ENCODE measurements at places on chromosomes 2 and 18.

GRCh38 chr2:40877734-40878288, 425.9 kb upstream of the SLC8A1 start:
- no peak for DNase-seq

DNA sequence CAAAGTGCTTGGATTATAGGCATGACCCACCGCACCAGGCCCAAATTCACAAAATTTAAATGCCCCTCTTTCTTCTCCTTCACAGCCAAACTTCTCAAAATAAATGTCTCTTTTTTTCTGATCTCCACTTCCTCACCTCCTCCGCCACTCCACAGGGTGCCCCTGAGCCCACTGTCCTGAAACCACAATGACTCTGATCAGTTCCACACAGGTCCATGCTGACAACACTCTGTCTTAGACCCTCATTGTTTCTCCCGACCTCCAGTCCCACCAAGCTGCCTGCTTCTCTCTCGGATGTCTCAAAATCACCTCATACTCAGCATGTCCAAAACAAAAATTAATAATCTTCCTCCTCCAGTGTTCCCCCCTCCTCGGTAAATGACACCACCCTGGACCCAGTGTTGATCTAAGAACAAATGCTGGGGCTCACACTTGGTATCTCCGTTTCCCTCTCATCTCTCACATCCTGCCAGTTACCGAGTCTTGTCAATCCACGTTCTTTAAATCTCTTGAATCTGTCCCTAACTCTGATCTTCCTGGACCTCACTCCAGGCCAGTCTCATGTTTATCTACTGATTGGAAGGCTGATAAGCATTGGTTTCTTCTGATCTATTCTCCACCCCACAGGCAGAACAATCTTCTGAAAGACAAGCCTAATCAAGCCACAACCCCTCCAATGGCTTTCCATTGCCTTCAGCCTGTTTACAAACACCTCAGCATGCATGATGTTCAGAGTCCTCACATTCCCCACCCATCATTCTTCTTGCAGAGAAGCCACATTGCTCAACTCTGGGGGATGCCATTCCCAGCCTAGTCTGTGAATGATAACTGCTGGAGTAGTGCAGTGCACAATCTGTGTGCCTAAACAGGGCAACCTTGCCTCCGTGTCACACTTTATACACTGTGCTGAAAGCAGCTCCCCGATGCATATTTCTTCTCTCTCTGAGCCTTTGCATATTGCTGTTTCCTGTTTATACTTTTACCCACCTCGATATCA, 12.4 kb upstream of the ANKRD44 start:
- DNase-seq, result no peak

- no peak for DNase-seq
Measured at GRCh38 chr2:128279786-128280157, 38.9 kb downstream of the HS6ST1 start.

- DNase-seq, result no peak
Measured at GRCh38 chr18:65876310-65876709, 125.5 kb downstream of the CDH7 start.

- DNase-seq, result no peak
Measured at GRCh38 chr18:40250236-40250635, 1704.8 kb upstream of the PIK3C3 start.

- no peak for DNase-seq
Measured at GRCh38 chr2:216672466-216672865, 22.9 kb downstream of the IGFBP5 start.

DNA sequence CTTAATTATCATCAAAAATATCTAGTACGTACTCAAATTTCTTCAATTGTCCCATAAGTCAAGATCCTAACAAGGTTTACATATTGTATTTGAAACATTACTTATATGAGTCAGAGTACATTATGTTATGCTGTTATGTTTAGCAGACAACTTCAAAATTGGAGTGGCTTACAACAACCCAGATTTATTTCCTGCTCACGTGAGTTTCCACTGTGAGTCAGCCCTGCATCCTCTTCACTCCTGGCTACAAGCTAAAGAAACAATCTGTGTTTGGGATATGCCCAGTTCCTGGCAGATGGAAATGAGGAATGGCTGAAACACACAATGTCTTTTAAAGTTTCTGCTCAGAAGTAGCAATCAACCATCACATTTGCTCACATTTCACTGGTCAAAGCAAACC, 31.5 kb upstream of the TANC1 start:
- DNase-seq, result no peak

GRCh38 chr2:25797620-25798488, 80.4 kb downstream of the ASXL2 start:
- DNase-seq, result no peak

DNA sequence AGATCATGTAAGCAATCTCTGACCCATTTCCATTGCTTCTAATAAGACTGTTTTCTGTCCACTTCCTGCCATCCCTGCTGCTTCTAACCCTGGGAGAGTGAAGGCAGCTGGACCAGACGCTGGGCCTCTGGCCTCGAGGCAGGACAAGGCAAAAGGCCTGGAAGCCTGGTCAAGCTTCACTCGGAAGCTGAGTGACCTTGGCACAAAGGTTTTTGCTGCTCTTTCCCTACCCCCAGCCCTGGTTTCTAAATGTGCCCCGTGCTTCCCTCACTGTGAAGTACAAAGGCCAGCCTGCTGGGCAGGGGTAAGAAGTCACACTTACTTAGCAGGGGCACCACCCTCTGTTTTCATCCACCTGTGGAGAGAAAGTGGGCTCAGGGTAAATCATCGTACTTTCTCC, 195.0 kb downstream of the TNS1 start:
- DNase-seq, result no peak

GRCh38 chr2:85709401-85709811, 15.2 kb downstream of the GNLY start:
- peak; percentile 67 for DNase-seq

GRCh38 chr2:205902041-205902899, 183.7 kb downstream of the INO80D start:
- no peak for DNase-seq

GRCh38 chr18:61822879-61823278, 69.9 kb downstream of the RNF152 start:
- no peak for DNase-seq

DNA sequence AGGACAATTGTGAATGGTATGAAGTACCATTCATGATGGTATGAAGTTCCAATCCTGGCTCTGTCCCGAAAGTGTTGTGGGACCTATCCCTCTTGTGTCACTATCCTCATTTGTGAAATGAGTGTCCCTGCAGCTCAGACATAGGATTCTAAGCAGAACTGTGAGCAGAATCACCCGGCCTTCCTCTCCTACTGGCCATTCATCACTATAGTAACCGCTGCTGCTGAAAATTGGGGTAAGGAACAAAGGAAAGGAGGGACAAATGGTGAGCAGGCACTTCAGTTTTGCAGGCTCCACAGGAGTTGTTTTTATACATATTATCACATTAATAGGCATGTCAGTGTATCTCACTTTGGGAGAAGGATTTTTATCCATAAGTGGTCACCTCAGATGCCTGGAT, 27.4 kb downstream of the SMYD1 start:
- no peak for DNase-seq

- DNase-seq, result no peak
Measured at GRCh38 chr2:134917360-134917865, 1.2 kb upstream of the CCNT2 start.

DNA sequence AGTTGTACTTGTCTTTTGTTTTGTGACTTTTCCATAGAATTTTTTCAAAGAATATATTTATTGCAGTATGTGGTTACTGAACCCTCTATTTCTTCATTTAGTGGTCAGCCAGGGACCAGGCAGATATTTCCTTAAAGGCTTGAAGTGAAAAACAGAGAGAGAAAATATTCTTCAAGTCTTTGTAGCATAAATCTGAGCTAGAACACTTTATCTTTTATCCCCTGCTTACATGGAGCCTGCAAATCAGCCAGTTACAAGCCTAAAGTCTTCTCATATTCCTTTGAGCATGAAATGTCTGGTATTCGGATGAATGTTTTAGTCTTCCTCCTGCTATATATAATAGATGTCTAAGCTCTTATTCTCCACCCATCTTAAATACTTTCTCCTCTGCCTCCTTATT, 1557.5 kb upstream of the ACVR2A start:
- no peak for DNase-seq

GRCh38 chr18:75624869-75625268, 197.4 kb upstream of the SMIM21 start:
- DNase-seq, result no peak

DNA sequence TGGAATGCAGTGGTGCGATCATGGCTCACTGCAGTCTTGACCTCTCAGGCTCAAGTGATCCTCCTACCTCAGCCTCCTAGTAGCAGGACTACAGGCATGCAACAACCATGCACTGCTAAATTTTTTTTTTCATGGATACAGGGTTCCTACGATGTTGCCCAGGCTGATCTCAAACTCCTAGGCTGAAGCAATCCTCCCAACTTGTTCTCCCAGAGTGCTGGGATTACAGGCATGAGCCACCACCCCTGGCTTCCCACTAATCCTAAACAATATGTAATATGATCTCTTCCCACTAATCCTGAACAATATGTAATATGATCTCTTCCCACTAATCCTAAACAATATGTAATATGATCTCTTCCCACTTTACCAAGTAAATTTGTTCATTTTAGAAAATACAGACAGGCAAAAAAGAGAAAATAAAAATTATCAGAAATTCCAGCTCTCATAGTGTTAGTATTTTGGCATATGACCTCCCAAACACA, 33.7 kb upstream of the C18orf32 start:
- DNase-seq, result no peak

Data from GF-D8 (cell line).